CD4-positive, CD25-positive, alpha-beta regulatory T cell (primary cell): ENCODE measurements at places on chromosomes 12 and 14.

- DNase-seq: no peak
Measured at GRCh38 chr12:32183650-32184049, 77.0 kb downstream of the BICD1 start.

DNA sequence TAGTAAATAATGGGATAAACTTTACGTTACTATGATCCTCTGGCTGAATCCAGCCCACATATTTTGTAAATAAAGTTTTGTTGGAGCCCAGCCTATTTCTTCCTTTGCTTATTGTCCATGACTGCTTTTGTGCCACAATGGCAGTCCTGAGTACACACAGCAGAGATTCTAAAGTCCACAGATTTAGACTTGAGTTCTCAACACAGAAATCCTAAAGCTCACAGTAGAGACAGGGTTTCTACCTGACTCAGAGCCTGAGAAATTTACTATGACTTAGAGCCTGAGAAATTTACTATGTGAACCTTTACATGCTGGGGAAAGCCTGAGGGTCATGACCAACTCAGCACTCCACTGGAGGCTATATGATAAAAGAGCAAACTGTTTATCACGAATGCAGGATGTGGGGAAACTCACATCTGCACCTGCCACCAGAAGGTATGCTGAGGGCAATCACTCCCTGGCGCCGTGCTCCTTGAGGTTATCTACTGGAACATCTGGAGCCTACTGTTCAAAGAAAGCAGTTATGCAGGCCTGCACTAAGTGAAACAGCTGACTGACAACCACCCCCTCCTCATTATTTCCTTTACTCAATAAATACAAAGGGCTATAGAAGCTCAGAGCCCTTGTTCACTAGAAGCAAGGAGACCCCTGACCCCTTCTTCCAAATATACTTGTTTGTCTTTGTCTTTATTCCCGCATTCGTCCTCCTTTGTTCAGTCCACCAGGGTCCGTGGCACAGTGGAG, 52.6 kb upstream of the BICD1 start:
- peak; percentile 9 for DNase-seq

- DNase-seq: no peak
Measured at GRCh38 chr14:93114068-93114710, 1.5 kb downstream of the ITPK1 start.

GRCh38 chr12:6998715-6999451, 19.4 kb downstream of the LPCAT3 start:
- no peak for DNase-seq

DNA sequence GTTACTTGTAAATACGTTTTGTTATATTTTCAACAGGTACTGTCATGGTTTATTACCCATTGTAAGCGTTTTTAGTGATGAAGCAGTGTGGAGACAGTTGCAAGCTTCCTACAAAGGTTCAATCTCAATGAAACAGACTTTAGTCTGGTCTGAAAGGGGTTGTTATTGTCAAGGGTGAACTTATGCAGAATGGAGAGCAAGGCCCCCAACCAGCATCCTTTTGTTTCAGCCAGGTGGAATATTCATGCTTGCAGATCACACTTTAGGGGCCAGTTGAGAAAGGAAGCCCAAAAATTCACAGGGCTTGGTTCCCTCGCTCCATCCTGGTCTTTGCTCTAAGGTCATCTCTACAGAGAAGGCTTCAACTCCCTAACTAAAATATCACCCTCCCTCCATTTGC, 103.7 kb downstream of the PRICKLE1 start:
- no peak for DNase-seq

GRCh38 chr14:100544506-100545141, 42.6 kb downstream of the BEGAIN start:
- no peak for DNase-seq

- DNase-seq: no peak
Measured at GRCh38 chr14:23042162-23042965, at the start of gene PSMB11. Gene PSMB11, plus strand, starts transcription at chr14:23042212. Its CDS starts 14 bp downstream, at chr14:23042226.

GRCh38 chr14:71833476-71833875, 98.8 kb upstream of the RGS6 start:
- no peak for DNase-seq

DNA sequence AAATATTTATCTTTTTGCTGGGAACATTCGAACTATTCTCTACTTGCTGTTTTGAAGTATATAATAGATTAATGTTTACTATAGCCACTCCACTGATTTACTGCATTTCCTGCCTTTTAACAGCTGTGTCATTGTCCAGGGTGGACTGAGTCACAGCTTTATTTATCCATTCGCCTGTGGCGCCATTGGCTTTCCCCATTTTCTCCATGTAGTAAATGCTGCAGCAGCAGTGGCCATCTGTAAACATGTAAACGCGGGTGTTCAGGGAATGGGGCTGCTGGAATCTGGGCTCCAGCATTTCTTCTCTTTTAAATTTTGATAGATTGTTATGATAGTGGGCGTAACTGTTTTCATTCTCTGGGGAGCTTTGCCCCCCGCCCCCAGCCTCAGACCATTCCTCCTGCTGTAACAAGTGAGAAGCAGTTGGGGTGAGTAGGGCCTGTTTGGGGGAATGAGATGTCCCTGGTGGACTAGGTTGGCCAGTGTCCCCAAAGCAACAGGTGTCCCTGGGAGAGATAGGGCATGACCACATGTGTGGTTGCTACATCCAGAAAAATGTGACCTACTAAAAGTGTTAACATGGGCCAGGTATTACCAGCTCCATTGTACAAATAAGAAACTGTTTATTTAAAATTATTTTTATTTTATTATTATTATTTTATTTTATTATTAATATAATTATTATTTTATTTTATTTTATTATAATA, 32.9 kb downstream of the RIN3 start:
- DNase-seq: no peak

- DNase-seq: no peak
Measured at GRCh38 chr14:80787876-80788275, 153.7 kb downstream of the CEP128 start.

DNA sequence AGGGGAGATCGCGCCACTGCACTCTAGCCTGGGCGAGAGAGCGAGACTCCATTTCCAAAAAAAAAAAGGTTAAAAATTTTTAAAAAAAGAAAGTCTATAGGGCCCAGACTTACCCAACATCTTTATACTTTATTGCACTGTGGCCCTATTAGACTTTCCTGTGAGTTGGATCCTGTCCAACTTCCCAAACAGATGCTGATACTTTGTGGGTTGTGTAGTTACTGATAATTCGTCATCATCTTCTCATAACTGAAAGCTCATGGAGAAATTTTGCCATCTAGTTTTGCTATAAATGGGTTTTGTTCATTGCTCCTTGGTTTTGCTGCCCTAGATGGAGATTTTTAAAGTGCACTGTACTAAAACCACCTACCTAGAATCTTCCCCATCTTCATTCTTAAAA, 31.1 kb downstream of the APOBEC1 start:
- no peak for DNase-seq

DNA sequence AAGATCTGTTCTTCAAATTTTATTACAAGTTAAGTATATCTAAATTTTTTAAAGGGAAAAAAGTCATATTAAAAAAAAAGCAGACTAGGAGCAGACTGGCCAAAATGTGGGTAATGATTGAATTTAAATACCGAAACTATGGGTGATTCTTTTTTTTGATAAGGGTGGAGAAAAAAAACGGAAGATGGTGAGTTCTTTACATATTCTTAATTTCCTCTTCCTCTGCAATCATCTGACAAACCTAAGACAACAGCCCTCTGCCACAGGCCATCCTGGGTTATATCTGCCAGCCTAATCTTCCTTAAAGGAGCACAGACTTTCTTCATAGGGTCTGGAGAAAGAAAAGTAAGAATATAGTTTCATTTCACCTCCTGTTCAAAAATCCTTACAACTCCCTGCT, 108.0 kb downstream of the PPP2R5E start:
- peak; percentile 52 for DNase-seq

- no peak for DNase-seq
Measured at GRCh38 chr12:54439521-54440255, 20.6 kb upstream of the ITGA5 start.

- no peak for DNase-seq
Measured at GRCh38 chr12:5059358-5059757, 15.7 kb downstream of the KCNA5 start.
